ENCODE measurements at places on chromosomes 7 and 10.

GRCh38 chr10:101938305-101939007, 94.9 kb upstream of the KCNIP2 start:
- DNase-seq: no peak

DNA sequence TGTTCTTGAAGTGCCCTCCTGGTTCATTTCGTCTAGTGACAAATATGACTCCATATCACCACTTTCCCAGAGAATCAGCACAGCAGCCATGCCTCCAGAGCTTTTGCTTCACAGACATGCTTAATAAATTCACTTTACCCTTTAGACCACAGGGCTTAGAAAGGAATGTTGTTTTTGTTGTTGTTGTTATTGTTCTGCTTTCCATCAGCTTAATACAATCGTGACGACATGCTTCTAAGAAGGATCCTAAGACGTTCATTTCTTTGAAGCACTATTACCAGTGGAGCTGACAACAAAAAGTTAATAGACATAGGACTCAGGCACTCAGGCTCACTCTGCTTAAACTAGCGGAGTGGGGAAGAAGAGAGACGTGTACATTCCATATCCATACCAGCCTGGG, 418.6 kb downstream of the KCNMA1 start:
- DNase-seq: no peak

DNA sequence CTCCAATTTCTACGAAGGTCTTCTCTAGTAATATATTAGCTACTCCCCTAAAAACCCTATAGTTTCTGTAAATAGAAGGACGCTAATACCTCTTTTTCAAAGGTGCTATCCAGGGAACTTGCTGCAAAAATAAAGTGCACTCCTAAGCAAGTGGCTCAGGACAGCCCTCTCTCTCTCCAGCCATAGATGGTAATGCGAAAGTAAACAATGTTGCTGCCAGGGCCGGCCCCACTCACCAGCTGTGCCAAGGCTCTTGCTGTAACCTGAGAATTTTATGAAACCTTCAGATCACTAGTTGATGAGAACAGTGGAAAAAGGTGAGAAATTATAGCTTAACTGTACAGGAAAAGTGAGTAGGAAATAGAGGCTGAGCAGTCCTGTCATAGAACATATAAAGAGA, 10.9 kb upstream of the TAS2R39 start:
- no peak for DNase-seq

DNA sequence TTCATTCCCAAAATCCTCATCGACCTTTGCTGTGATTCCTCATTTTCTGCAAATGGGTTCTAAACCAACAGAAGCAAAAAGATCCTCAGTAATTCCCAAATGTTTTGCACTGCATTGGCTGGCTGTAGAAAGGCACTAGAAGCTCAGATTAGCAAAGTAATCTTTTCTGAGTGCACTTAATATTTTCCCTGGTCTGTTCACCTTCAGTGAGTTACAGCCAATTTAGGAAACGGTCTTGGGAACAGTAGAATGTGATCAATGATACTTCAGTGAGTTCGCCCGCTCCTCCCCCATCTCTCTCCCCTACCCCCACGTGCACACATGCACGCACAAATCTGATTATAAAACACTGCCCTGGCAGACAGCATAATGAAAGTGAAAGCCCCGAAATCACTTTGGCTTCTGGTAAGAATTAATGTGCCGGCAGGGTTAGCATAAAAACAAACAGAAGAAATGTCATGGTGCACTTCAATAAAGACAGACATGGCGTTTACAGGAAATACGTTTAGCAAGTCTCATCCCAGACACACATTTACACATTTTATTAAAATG, 201.3 kb upstream of the CDCA7L start:
- no peak for DNase-seq

DNA sequence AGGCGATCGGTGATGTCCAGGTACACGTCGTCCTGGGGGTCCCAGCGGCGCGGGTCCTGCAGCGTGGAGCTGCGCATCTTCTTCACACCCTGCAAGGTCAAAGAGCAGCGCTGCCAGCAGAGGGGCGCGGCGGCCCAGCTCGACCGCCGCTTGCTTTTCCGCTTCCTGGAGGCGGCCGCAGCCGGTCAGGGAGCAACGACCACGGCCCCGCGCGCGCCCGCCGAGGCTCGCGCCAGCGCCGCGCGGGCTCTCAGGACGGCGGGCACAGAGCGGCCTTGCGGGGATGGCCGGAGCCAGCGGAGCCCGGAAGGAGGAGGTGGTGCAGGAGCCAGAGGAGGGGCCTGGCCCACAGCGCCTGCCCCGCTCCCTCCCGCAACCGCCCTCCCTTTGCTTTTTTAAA, 76.4 kb upstream of the CDC14C start:
- no peak for DNase-seq

All from 8988T (cell line).